Glutamatergic neuron (in vitro differentiated cells): ENCODE measurements at places on chromosomes 16 and 17.

DNA sequence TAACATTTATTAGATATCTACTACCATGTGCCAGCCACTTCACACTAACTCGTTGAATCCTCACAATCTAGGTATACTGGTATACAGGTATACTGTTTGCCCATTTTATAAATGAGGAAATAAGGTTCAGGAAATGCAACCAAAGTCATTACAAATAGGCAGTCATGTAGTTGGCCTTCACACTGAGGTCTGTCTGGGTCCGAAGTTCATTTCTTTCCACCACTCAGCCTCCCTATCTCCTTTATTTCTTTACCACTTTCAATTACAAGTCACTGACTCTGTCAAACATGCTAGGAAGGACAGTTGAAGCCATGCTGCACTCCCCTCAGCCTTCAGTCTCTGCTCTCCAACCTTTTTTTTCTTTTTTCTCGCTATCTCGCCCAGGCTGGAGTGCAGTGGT, 20.7 kb upstream of the SIAH1 start:
- DNase-seq: no peak

- no peak for DNase-seq
Measured at GRCh38 chr16:66408163-66409048, 18.7 kb upstream of the BEAN1 start.

DNA sequence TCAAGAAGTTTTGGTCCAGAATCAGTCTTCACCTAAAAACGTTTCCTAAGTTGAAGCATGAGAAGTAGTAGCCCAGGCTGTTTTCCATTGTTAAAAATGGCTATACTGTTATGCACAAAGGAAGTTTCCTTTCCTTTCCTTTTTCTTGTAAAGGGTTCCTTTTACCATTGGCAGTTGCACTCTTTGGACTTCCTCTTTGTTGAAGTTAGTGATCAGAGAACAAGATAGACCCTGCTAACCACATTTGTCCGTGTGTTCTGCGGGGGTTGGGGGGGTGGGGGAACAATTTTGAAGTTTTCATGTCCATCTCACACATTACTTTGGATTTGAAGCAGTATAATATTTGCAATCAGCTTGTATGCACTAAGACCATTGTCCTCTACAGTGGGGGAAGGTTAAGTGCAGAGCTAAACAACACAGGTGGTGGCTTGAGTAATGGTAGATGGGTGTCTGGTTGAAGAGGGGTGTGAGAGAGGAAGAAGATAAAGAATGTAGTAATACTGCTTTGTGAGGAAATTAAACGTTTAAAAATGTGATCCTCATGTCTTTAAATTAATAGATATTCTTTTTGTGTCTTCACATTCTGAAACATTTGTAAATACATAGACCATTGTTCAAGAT, 1.4 kb downstream of the LPCAT2 start:
- no peak for DNase-seq

- DNase-seq: no peak
Measured at GRCh38 chr16:21268236-21268635, 9.9 kb downstream of the CRYM start.

- no peak for DNase-seq
Measured at GRCh38 chr16:5001571-5001970, 32.2 kb downstream of the NAGPA start.

- DNase-seq: peak; percentile 44
Measured at GRCh38 chr17:46977750-46978488, 1.1 kb downstream of the RPRML start.

DNA sequence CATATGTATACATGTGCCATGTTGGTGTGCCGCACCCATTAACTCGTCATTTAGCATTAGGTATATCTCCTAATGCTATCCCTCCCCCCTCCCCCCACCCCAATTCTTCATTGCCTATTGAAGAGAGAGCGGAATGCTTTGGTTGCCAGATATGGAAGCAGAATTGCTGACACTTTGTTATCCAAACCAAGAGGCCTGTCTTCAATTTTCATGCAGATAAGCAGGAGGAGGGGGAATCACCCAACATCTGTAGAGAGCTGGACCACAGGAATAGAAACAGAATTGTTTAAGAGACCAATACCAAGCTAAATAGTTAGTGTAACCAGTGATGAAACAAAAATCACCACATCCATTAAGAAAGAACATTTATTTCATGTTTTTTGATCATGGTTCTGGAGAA, 7.1 kb downstream of the ASPA start:
- no peak for DNase-seq

GRCh38 chr16:10181196-10182162, 749 bp downstream of the GRIN2A start:
- peak; percentile 88 for DNase-seq
